ENCODE measurements at places on chromosomes 7 and 10.
A peak's percentile ranks its signal among the peaks of the same experiment; 100 is the strongest.

- DNase-seq = no peak
These were observed 307.9 kb upstream of the SP8 start for GRCh38 chr7:21094589-21094988.

DNA sequence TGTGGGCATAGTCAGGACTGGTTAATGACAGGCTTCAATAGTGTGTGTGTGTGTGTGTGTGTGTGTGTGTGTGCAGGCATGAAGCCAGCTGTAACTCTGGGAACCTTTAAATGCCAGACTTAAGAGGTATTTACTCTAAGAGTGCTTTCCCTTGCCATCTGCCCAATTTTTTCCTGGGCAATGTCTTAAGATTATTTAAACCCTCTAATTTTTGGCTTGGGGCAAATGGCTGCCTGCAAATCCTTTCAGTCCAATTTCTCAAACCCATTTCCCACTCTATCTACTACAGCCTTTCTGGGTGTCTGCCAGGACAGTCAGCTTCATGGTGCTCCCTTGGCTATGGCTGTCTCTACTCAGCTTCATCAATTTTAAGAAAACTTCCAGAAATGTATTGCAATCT lies 62.6 kb upstream of the C1GALT1 start:
- no peak for DNase-seq

DNA sequence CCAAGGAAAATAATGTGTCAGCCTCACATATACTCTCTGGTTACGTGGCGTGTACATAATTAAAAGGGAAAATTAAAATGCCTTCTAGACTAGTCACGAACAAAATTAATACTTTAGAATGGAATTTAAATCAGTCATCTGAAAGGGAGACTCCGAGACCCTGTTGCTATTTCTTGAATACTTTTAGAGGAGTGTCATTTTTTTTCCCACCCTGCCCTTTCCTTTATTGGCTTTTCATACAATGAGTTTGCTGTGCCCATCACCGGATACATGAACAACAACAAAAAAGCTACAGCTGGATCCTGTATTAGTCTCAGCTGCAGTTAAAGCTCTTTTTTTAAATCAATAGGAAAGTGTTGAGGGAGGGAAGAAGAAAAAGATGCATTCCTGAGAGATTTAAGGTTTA lies 20.1 kb downstream of the CYTH3 start:
- no peak for DNase-seq

- DNase-seq = no peak
These were observed 232.9 kb downstream of the DYNC1I1 start for GRCh38 chr7:96005271-96005670.

GRCh38 chr7:116239434-116239833 lies 29.1 kb downstream of the TES start:
- DNase-seq = no peak

GRCh38 chr10:89523274-89523673 lies 12.1 kb downstream of the SLC16A12 start:
- DNase-seq = peak; percentile 16

- peak; percentile 34 for DNase-seq
These were observed 73.6 kb downstream of the AHCYL2 start for GRCh38 chr7:129298268-129298893.

- DNase-seq = no peak
These were observed 1.0 kb downstream of the IGFBP3 start for GRCh38 chr7:45919993-45920459.

DNA sequence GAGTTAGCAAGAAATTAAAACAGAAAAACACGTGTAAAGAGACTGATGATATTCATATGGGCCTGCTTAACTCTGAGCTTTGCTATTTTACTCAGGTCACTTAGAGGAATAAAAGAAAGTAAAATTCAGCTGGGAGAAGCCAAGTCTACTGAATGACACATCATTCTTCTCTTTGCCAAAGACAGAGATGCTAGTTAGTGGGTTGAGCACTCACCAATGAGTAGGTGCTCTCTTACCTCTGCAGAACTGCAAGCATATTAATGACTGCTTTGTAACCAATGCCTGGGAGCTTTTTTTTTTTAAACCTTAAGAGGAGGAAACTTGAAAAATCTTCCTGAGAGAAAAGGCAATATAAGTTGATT lies 44.8 kb upstream of the BAMBI start:
- DNase-seq = no peak
